ENCODE measurements at places on chromosomes 5 and 9.

GRCh38 chr5:9479361-9479760, 66.5 kb downstream of the SEMA5A start:
- no peak for DNase-seq

- DNase-seq = no peak
Measured at GRCh38 chr9:71004196-71004595, 117.2 kb downstream of the TRPM3 start.

DNA sequence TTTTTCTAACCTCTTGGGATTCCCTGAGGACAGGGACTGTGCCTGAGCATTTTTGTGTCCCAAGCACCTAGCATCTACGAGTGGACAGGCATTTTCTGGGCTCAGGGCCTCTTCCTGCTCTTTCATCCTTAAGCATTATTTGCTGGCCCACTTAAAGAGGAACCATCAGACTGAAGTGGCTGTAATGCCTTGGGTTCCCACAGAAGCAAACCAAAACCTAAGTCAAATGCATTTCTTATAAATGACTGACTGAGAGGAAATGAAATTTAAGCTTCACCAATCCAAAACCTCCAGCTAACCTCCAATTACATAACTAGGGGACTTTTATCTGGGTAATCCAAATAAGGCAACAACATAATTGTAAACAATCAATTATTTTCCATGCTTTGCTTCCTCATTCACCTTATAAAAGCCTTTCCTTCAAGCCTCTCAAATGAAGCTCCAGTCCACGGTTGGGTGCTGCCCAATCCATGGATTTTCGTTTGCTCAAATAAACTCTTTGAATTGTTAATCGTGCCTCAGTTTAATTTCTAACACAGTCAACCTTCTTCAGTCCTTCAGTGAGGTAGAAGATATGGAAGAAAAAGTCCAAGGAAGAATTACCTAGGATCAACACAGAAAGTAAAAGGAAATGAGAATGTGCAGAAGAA, 25.3 kb upstream of the SLC31A2 start:
- no peak for DNase-seq

DNA sequence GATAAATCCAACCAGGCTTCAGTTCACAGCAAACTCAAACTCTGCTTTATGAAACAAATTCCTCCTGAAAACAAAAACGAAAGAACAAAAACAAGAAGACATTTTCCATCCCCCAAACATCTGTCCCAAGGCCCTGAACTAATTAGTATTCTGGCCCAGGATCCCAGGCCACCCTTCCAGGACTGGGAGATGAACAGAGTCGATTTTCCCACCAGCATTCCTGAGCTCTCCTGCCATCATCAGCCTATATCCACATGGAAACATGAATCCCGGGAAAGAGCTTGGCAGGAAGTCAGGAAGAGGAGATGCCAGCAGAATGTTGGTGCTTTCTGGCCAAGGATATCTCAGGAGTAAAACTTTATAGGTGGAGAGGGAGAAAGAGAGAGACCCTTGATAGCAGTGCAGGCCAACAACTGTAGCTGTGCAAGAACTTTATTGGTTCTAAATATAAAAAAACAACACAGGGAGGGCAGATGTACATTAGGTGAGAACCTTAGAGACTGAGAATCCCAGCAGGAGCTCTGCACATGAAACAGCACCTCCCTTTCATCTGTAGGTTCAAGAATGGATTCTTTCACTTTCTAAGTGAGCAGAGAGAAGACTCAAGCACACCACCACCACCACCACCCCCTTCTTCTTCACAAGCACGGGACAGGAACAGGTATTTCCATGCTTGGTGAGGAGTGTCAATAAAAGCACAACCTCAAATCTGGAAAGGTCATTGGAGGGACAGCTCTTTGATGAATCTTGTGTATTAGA, 190.7 kb upstream of the TAS2R1 start:
- no peak for DNase-seq

GRCh38 chr5:77181173-77181572, 29.3 kb upstream of the PDE8B start:
- DNase-seq = no peak
